ENCODE measurements at places on chromosomes 16 and 17.

- DNase-seq, result no peak
These were observed 75.8 kb downstream of the ADAMTS18 start for GRCh38 chr16:77359065-77359502.

DNA sequence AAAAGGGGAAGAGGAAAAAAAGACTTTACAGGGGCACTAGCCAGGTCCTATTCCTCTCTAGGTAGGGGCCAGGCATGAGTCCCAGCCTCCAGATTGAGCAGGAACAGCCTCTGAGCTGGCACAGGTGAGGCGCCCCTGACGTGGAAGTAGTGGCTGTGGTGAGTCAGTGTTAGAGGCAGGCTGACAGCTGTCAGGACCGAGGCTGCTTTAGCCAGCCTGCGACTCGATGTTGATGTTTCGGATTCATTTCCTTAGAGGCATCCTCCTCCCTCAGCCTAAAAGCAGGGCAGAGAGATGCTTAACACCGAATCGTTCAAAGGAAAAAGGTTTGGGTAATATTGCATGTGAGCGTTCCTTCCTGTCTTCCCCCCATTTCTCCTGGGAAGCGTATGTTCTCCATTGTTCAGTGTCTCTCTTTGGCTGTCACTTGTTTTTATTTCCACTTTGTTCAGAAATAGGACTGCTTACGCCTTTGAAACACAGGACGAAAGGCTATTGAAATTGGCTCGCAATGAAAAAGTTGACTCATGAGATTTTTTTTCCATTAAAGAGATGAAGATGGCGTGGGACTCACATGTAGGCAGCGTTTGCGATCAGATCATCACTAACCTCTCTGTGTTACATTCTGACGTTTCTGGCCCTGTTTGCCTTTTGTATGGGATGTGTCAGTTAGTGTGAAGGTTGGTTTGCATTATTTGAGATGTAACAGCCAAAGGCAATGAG, 1.3 kb downstream of the KIAA0513 start:
- no peak for DNase-seq

DNA sequence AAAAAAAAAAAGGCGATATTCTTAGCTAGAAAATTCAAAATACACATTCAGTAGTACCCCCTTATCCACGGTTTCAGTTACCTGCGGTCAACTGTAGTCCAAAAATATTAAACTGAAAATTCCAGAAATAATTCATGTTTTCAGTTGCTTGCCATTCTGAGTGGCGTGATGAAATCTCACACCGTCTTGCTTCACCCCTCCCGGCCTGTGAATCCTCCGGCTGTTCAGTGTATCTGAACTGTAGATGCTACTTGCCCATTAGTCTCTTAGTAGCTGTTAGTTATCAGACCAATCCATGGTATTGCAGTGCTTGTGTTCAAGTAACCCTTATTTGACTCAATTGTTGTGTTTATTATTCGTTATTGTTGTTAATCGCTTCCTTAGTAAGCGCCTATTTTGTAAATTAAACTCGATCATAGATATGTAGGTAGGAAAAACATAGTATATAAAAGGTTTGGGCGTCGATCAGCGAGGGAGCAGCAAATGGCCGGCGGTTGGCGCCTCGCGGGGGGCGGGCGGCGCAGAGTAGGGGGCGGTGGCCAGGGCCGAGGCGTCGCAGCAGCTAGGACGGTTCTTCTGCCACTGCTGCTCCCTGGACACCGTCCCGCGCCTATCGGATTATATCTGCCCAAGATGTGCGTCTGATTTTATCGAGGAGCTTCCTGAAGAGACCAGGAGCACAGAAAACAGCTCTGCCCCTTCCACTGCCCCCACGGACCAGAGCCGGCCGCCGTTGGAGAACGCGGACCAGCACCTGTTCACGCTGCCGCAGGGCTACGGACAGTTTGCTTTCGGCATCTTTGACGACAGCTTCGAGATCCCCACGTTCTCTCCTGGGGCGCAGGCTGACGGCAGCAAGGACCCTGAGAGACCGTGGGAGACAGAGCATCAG, 39.8 kb upstream of the AKAP1 start:
- no peak for DNase-seq

DNA sequence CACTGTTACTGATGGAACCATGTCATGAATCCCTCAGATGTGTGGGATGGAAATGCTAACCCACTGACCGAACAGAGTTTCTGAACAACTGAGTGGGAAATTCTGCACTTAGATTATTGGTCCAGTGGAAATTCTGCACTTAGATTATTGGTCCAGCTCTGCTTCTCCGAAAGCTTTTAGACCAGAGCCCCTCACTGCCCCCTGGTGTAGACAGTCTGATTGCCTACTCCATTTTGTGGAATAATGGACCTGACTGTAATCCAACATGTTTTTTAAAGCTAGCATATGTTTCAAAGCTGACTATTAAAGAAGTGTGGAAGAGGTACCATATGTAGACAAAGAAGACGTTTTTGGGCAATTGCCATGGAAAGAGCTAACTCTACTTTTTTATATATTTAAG, 50.3 kb upstream of the TBX2 start:
- no peak for DNase-seq

DNA sequence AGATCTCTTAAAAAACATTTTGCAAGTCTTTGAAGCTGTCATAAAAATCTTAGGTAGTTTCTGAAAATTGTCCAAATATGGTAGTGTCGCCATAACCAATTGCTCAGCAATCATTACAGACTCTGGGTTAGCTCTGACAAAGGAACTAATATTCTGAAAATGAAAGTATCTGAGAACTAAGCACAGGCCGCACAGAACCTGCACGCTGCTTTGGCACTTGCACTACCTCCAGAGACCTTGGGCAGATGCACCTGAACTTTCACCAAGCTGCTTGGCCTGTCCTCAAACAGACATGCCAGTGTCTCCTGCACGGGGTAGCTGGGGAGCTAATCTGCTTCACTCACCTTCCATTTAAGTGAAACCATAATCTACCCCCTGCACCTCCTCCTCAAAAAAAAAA, 317.0 kb downstream of the MAF start:
- no peak for DNase-seq

DNA sequence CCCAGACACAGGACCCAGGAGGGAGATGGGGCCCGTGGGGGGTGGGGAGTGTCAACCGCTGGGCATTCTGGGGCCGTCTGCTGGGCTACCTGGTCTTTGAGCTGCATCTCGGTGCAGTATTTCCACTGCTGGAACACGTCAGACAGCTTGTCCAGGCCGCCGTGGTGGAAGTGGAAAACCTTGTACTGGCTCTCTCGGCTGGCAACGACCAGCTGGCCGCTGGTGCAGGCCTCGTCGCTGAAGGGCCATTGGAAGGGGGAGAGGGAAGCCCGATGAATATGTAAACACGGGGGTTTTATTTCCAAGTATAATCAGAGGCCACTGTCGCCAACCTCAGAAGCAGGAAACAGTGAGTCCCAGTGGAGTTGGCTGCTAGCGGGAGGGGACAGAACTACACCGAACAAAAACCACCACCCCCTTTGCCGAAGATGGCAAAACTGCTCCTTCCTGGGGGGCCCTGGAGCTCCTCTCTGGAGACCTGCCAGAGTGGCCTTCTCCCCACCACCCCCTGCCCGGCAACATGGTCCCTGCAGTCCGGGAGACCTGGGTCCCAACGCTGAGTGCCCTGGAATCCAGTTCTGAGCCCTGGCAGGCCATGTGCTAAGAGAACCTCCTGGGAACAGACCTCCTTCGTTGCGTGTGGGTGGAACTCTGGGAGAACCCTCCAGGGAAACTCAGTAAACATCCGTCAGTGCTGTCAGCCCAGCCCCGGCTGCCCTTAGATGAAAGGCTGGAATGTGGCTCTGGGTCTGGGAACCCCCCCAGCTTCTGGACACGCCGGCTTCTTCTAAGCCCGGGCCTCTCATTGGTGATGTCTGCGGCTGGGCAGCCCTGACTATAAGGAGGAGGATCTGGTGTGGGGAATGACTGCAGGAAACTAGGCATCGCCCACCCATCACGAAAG, 84.1 kb downstream of the TBC1D16 start:
- no peak for DNase-seq

GRCh38 chr16:4283441-4283840, 10.6 kb upstream of the TFAP4 start:
- DNase-seq, result no peak

DNA sequence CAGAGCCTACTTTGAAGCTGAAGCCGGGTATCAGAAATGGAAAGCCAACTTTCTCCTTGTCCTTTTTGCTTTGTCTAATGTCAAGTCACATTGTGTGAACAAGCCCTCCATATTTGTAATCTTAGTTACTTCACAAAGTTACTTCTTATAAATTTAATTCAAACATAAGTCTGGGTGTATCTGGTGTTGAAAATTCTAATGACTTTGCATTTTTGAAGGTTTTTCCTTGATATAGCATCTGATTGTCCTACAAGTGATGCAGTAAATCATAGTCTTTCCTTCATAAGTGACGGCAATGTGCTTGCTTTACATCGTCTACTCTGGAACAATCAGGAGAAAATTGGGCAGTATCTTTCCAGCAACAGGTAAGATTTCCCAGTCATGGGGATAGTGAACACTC, 36.9 kb downstream of the OMG start:
- no peak for DNase-seq

- no peak for DNase-seq
These were observed 28.0 kb upstream of the MAF start for GRCh38 chr16:79628501-79628975.

DNA sequence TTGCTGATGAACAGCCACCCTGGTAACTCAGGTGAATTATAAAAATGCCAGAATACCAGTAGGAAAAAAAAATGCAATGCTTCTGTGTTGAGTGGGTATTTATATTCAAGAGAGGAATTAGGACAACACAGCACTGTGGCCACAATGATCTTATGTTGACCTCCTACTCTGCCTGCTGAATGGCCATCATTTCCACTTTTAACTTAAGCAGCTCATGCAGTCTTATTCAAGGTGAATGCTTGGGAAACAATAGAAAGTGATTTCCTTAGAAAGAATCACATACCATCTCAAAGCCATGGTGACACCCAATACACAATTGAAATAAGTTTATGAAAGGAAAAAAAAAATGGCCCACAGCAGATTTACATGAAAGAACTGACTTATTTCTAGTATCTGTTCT, 224.0 kb downstream of the CDH8 start:
- DNase-seq, result no peak

GRCh38 chr17:82924214-82924613, 84.4 kb upstream of the ZNF750 start:
- no peak for DNase-seq

GRCh38 chr17:44170499-44171201, at the start of gene ASB16:
Gene ASB16 (plus strand): TSS chr17:44170704. CDS start chr17:44170790, 86 bp downstream.
- no peak for DNase-seq

All from HL-60 (cell line).